ENCODE measurements at places on chromosomes 4 and X. TPM values are rescaled to one million over a fixed set of nuclear protein-coding genes. Genes with fewer than 3 reads are reported as not detected.

The HHIP gene
- under 0.01 TPM for total RNA-seq

The GAGE2A gene
- not detected for total RNA-seq

The LDOC1 gene
- total RNA-seq: 11.9 TPM

The AMBN gene
- not detected for total RNA-seq

The NXF3 gene
- total RNA-seq: not detected

The CSN1S1 gene
- not detected for total RNA-seq

The AIFM1 gene
- total RNA-seq: 23.1 TPM

The GRIA3 gene
- total RNA-seq: 2.3 TPM

The ENOPH1 gene
- 43.6 TPM for total RNA-seq

The PPARGC1A gene
- total RNA-seq: 4.4 TPM

The SSX4B gene
- not detected for total RNA-seq

The FBXW7 gene
- 68.7 TPM for total RNA-seq

The SEC24B gene
- 16.3 TPM for total RNA-seq

The LDB2 gene
- total RNA-seq: 40.6 TPM

The RENBP gene
- 5.4 TPM for total RNA-seq

The PRDX4 gene
- 189 TPM for total RNA-seq

The SSX4 gene
- not detected for total RNA-seq

The CPE gene
- 51.7 TPM for total RNA-seq

The FNIP2 gene
- total RNA-seq: 16.7 TPM

The SCARB2 gene
- total RNA-seq: 365 TPM

The CCNB3 gene
- total RNA-seq: 0.51 TPM

The CT45A10 gene
- not detected for total RNA-seq

The ADH1A gene
- total RNA-seq: not detected

The IDS gene
- 21.3 TPM for total RNA-seq

The XK gene
- total RNA-seq: 0.17 TPM

The UVSSA gene
- total RNA-seq: 4.6 TPM

The GLRA2 gene
- total RNA-seq: not detected

The GDI1 gene
- total RNA-seq: 86.5 TPM

The FREM3 gene
- not detected for total RNA-seq

The HOPX gene
- 3.3 TPM for total RNA-seq

The GPRASP1 gene
- total RNA-seq: 5.8 TPM

The NLGN3 gene
- total RNA-seq: 0.83 TPM

The XAGE2 gene
- total RNA-seq: not detected

The TRIML2 gene
- total RNA-seq: 0.26 TPM

The MAGEA9B gene
- total RNA-seq: not detected

The C4orf46 gene
- 11.2 TPM for total RNA-seq

The TSPAN6 gene
- total RNA-seq: 35.4 TPM

The XAGE1A gene
- not detected for total RNA-seq

The SCML2 gene
- total RNA-seq: 1.8 TPM

The PPP2R3B gene
- 14.7 TPM for total RNA-seq

The MAGEE1 gene
- total RNA-seq: 1.2 TPM

The CD99L2 gene
- total RNA-seq: 36.2 TPM

The SPANXA2 gene
- total RNA-seq: not detected

The PLK4 gene
- 1.3 TPM for total RNA-seq

The HSPA4L gene
- total RNA-seq: 8.5 TPM

The GPR143 gene
- not detected for total RNA-seq

The SYNPO2 gene
- 40.1 TPM for total RNA-seq

The DGKK gene
- not detected for total RNA-seq

The PUDP gene
- 4.1 TPM for total RNA-seq

The ATP1B4 gene
- not detected for total RNA-seq

The RPA4 gene
- total RNA-seq: 1.2 TPM

The SPP1 gene
- 0.26 TPM for total RNA-seq

The ASB12 gene
- not detected for total RNA-seq

The MND1 gene
- 5.8 TPM for total RNA-seq

All from fibroblast of lung (primary cell).